ENCODE measurements at places on chromosomes 16 and 17. TPM values are rescaled to one million over a fixed set of nuclear protein-coding genes. Genes with fewer than 3 reads are reported as not detected.
A peak's percentile ranks its signal among the peaks of the same experiment; 100 is the strongest.

DNA sequence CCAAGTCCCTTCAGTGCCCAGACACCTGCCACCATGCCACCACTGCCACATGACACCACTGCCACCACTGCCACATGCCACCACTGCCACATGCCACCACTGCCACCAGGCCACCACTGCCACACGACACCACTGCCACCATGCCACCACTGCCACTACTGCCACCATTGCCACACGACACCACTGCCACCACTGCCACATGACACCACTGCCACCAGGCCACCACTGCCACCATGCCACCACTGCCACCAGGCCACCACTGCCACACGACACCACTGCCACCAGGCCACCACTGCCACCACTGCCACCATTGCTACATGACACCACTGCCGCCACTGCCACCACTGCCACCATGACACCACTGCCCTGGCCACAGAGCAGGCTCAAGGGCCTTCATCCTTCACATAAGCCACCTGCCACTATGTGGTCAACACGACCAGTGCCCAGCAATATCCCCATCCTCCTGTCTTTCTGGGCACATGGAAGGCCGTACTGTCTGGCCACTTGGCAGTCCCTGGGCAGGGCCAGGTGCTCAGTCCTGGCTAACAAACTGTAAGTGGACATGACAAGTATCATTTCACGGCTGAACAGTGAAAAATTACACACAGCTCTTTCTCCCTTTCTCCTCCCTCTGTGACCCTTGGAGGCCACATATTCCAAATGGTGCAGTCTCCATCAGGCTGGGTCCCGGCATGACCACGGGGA lies 33.1 kb downstream of the ABR start:
- no peak for DNase-seq

PRSS22 gene
- not detected for total RNA-seq

DNA sequence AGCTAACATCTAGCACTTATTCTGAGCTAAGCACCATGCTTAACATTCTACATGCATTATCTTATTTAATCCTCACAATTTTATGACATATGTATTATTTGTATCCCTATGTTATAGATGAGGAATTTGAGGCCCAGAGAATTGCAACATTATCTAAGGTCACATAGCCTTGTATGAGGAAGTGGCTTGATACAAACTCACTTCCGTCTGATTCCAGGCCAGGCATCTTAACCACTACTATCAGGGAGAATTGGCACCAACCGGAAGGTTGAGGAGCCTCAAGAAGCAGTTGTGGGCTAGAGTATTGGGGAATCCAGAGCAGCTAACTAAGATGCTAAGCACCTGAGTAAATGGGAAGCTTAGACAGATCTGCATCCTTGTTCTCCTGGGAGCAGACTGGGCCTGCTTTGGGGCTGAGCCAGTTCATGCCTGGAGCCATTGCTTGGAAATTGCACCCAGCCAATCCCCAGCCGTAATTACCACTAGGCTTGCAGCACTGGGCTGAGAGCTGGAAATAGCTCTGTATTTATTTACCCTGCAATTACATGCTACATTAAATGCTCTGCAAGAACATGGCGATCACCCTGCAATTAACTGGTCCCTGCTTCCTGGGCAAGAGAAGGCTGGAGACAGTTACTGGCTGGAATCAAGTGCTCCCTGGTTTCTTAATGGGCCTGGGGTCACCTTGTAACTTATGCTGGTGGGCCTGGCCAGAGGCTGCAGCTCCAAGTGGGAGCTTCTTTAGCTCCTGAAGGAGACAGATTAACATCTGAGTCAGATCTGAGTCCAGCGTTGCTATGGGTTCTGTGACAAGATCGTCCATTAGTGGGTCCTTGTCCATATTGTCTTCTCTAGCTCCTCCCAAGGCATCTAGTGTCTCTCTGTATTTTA lies 273.1 kb upstream of the CCL2 start:
- no peak for DNase-seq

- no peak for DNase-seq
Measured at GRCh38 chr16:55756963-55757362, 75.9 kb downstream of the CES1 start.

IL32 gene
- total RNA-seq: not detected

HOXB13 gene
- total RNA-seq: not detected

ZNHIT3 gene
- total RNA-seq: 50.2 TPM

GRCh38 chr17:49787884-49788477 lies 500 bp upstream of the KAT7 start:
- DNase-seq: no peak

CEP295NL gene
- not detected for total RNA-seq

PIRT gene
- not detected for total RNA-seq

DNA sequence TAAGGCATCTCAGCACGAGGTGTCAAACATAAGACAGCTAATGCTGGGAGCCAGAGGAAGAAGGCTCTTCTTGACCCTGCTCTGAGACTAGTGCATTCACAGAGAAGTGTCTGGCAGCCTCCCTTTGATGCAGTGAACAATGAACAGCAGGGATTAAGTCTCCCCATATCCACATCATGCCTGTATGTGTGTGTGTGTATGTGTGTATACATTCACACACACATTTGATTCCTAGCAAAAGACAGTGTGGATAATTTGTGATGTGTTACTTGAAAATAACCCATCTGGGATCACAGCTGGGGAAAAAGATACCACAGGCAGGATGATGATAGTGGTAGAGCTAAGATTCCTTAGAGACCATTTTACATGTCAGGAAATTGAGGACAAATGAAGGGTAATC lies 485.9 kb upstream of the GOT2 start:
- no peak for DNase-seq

DNA sequence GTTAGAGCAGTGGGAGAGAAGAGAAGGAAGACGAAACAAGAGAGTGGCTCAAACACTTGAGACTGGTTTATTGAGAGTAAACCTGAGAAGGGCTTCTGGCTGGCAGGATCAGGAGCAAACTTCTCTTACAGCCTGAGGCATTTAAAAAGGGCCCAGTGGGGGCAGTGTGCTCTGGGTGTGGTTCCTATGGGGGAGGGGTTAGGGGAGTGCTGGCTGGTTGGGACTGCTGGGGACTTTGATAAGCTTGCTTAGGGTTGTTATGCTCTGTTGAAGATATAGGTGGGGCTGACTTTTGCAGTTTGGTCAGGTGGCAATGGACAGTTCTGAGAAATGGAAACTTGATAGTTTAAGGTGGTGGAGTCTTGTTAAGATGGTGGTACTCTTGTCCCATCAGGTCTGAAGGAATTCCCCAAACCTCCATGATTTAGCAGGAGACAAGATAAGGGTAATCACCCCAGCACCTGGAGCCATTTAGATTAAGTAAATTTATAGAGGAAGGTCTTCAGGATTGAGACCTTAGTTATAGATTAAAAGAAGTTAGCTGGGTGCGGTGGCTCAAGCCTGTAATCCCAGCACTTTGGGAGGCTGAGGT lies 79.3 kb downstream of the EMP2 start:
- DNase-seq: peak; percentile 47

ARHGAP44 gene
- 20.4 TPM for total RNA-seq

DNA sequence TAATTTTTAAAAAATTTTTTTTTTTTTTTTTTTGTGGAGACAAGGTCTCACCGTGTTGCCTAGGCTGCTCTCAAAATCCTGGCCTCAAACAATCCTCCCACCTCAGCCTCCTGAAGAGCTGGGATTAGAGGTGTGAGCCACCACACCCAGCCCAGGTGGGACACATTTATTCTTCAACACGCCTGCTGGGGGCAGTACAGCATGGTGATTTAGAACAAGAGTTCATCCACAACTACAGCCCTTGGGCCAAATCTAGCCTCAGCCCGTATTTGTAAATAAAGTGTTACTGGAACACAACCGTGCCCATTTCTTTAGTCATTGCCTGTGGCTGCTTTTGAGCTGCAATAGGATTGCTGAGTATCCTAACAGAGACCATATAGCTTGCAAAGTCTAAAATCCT lies 92.8 kb downstream of the KATNIP start:
- DNase-seq: peak; percentile 23

ABCA10 gene
- total RNA-seq: not detected

DNA sequence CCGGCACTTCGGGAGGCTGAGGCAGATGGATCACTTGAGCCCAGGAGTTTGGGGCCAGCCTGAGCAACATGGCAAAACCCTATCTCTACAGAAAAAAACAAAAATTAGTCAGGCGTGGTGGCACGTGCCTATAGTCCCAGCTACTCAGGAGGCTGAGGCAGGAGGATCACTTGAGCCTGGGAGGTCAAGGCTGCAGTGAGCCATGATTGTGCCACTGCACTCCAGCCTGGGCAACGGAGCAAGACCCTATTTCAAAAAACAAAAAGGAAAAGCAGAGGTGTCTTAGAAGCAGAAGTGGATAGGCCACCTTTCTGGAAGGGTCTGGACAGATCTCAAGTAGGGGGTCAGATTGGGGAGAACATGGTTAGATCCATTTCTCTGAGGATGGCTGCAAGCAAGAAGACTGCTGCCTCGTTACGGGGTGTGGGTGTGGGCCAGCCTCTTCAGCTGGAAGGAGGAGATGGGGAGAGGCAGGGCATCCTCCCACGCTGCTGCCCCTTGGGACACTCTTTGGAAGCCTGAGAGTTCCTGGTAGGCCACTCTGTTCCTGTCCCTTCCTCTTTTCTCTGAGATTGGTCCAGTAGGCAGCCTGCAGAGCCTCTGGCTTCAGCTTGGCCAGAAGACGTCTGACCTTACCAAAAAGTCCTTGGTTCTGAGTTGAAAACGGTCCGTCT lies 208.0 kb downstream of the MSI2 start:
- no peak for DNase-seq

- DNase-seq: no peak
Measured at GRCh38 chr16:10617662-10618420, 37.4 kb upstream of the EMP2 start.

- DNase-seq: no peak
Measured at GRCh38 chr16:55439101-55439690, 39.8 kb upstream of the MMP2 start.

DNA sequence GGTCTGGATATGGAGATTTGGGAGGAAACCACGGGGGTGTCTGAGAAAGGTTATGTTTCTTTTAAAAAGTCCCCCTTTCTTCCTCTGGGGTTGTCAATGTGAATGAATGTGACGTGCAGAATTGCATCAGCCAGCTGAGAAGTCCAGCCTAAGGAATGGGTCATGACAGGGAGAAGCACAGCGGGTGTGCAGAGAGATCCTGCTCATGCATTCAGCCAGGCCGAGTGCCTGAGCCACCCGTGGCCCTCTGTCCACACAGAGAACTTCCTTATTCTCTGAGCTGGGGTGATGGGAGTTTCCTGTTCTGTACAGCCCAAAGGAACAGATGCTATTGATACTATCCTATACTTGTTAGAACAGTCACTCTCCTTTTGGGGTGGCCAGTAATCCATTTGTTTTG lies 117.9 kb downstream of the CPPED1 start:
- no peak for DNase-seq

GRCh38 chr17:33870936-33871335 lies 384.1 kb upstream of the CCL2 start:
- DNase-seq: no peak

SMPD3 gene
- total RNA-seq: 0.51 TPM

DNA sequence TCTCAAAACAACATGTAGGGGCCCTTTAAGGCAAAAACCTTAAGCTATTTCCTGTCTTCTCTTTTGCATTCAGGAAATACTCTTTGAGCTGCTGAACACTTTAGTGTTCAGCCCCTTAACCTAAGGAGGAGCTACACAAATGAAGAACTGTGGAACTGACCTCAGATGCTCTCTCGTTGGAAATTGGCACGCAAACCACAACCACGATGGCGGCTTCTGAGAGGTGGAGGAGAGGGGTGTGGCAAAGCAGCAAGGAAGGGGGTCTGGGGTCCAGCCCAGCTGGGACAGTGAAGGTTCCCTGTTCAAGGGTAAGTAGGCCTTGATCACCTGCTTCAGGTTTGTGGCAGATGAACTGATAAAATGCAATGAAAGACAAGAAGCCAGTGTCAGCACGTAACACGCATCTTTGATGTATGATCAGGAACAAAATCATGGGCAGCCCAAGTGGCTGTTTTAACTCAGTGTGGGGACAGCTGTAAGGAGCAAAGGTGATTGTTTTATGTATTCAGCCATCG lies 291.6 kb upstream of the TNRC6C start:
- DNase-seq: peak; percentile 87

DNA sequence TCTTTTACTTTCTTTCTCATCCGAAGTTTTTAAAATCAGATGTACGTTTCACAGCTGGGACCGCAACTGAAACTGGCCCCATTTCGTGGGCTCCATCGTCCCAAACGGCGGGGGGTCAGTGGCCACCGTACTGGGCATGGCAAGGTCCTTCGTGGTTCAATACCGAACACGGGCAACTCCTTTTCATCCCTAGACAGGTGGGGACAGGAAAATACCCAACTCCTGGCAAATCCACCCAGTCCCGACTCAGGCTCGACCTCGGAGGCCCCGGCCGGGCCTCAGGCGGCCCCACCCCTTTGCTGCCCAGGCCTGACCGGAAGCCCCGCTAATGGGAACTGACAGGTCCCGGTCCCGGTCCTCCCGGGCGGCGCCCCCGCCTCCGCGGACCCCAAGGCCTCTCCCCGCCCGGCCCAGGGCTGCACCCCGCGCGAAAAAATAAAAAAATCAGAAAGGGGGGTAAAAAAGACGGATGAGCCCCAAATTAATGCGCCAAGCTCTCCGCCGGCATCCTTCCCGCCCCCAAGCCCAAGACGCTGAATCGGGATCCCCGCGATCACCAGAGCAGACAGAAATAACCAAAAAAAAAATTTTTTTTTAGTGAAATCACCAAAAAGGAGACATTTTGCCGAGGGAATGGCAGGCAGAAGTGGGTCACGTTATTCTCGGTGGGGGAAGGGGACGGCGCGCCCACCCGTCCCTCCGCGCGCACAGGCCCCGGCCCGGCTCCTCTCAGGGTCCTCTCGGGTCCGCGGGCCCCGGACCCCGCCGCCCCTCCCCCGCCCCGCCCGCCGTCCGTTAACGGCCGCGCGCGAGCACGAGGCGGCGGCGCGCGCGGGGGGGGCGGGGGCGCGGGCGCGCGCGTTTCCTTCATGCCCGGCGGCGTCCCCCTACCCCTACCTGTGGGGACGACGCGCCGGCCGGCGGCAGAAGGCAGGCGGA lies 562 bp downstream of the ZC3H7A start:
- DNase-seq: peak; percentile 31

GRCh38 chr17:17254036-17254435 lies 17.1 kb upstream of the FLCN start:
- no peak for DNase-seq

RGS9 gene
- total RNA-seq: 22.2 TPM

DNA sequence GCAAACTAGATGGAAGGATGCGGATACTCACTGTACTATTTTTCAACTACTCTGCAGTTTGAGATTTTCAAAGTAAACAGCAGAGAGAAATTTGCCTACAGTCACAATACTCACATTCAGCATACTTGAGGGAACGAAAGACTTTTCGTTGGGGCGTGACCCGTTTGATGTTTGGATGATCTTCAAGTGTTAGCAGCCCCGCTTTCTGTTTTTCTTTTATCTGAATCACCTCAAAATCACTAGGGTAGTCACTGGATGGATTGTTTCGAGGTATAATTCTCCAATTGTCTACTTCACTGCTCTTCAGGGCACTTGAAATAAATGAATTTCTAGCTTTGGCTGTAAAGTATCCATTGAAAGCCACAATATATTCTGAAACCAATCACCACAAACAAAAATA lies 17.8 kb downstream of the MBTPS1 start:
- no peak for DNase-seq

GRCh38 chr16:10206215-10206614 lies 24.0 kb upstream of the GRIN2A start:
- DNase-seq: no peak

Measured in OCI-LY7 (cell line).